ENCODE measurements at places on chromosomes 5 and 9.

- no peak for DNase-seq
These were observed 11.0 kb downstream of the NAIP start for GRCh38 chr5:71014176-71014575.

GRCh38 chr5:150422075-150422474 is 9.4 kb upstream of the CD74 start:
- DNase-seq, result no peak

- no peak for DNase-seq
These were observed 180.5 kb upstream of the ZNF462 start for GRCh38 chr9:106682420-106682819.

- DNase-seq, result no peak
These were observed 84.8 kb upstream of the PAM start for GRCh38 chr5:102670224-102670836.

GRCh38 chr9:114488398-114489129 is 16.7 kb downstream of the WHRN start:
- no peak for DNase-seq

- DNase-seq, result no peak
These were observed 44.7 kb upstream of the OTP start for GRCh38 chr5:77683171-77683732.

GRCh38 chr9:36332006-36332405 is 68.1 kb downstream of the RNF38 start:
- DNase-seq, result no peak

DNA sequence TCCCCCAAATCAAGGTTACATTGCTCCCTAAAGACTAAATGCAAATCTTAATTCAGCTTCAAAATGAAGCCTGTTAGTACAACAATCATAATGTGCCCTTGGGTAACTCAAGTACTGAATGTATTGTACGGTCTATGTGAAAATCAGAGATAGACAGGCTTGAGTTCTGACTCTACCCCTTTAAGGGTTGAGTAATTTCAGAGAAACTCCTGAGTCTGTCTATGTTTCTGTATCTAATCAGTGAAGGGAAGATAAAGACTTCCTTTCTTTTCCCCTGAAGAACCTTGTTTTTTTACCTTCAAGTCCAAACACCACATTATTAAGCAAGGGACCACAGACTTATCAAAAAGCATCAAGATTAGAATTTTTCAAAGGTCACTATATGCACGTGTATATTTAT is 108.2 kb downstream of the MPDZ start:
- DNase-seq, result no peak

DNA sequence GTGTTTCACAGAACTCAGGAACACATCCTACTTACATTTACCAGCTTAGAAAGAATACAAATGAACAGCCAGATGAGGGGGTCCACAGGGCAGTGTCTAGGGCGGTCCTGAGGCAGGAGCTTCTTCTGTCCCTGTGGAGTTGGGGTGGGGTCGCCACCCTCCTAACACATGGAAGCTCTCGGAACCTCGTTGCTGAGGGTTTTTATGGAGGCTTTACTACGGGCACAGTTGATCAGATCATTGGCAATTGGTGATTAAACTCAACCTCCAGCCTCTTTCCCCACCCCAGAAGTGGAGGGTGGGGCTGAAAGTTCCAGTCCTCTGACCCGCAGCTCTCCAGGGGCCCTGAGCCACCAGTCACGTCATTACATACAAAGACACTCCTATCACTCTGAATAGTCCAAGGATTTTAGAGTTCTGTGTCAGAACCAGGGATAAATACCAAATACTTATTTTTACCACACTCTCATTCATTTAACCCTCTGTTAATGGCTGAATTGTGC is 156.9 kb downstream of the COL23A1 start:
- no peak for DNase-seq

DNA sequence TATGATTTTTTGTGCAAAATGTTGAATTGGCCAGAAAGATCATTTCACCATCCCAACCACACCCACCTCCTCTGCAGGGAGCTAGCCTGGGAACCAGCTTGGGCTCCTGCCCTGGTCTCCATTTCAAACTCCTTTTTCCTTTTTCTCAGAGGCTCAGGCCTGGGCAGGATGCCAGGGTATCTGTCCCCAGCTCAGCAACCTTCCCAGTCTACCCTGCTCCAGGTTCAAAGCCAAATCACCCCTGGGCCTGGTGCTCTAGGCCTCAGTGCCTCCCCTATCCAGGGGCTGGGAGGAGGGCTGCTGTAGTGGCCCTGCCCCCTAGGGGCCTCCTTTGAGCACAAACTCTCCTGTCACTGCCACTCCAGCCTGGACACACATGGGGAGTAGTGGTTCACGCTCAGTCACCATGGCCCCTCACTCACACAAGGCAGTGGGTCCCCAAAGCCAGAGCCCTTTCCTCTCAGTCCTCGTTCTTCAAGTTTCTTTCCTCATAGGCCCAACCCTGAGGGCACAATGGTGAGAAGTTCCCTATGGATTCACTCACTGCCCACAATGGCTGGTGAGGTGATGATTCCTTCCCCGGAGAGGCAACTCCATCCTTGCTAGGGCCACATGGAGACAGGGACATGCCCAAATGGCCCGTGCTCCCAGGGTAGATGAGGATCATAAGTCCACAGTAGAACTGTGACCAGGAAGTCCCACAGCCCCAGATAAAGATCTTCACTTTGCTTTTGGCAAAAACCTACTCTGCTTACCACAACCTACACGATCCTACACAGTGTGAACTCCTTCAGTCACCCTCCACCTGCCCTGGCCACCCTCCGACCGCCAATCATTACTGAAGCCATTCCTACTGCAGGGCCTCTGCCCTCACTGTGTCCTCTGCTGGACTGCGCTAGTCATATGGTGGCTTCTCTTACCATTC is 1.6 kb upstream of the ST6GALNAC4 start:
- no peak for DNase-seq

- DNase-seq, result no peak
These were observed 35.1 kb upstream of the ORM1 start for GRCh38 chr9:114287763-114288192.

DNA sequence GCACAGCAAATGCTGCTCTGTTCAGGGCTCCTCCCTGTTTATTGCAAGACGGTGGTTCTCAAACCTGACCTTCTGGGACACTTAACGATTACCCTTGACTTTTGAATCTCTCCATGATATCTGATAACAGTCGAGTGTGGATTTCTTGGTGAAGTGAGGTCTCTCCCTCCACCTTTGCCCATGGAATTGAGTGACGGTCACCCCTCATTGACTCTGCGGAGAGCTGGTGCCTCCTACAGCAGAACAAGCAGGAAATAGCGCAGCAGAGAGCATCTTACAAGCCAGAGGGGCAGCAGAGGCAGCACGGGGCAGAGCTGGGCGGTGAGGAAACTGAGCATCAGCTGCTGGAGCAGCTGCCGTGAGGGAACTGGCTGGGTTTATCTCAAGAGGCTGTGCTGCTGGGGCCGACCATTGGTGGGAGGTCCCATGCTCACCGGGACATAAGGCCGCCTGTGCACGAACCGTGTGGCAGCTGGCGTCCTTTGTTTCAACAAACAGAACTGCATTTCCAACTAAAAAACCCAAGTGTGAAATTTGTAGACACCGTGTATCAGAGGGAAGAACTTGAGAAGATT is 189.8 kb downstream of the MTRR start:
- DNase-seq, result no peak

DNA sequence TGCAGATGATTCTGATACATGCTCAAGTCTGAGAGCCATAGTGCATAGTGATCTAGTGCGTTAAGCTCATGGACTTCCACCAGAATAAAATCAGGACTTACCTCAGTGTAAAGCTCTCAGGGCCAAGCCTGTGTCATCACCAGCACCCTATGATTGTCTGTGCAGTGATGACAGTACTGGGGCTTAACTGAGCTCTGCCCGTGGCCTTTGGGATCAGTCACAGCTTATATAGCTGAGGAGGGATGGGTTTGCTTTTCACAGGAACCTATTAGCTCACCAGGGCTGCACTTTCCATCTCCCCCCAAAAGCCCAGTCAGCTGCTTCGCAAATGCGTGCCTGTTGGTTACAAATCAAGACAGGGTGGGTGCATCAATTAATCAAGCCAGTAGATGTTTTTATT is 246.9 kb downstream of the NR3C1 start:
- DNase-seq, result no peak

- DNase-seq, result no peak
These were observed 226.4 kb downstream of the DCP2 start for GRCh38 chr5:113202746-113203716.

- DNase-seq, result no peak
These were observed 32.2 kb upstream of the TNFAIP8 start for GRCh38 chr5:119323601-119324000.

- DNase-seq, result no peak
These were observed 123.1 kb downstream of the LIFR start for GRCh38 chr5:38433160-38433861.

GRCh38 chr5:57036761-57037160 is 84.8 kb upstream of the MIER3 start:
- no peak for DNase-seq

DNA sequence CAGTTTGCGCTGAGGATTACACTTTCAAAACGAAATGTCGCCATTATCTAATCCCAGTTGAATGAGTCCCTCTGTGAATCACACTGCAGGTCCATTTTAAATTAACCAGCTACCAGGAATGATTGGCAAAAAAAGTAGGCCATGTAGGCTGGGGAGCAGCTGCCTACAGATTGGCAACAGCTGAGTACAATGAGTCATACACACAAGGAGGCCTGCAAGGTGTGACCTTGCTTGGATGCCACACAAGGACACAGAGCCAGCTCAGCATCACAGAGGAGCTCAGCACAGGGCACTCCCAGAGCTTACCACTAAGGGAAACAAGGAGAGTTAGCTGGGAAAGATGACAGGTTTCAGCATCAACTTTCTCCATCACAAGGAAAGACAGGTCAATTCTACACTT is 12.9 kb downstream of the HAVCR1 start:
- no peak for DNase-seq

GRCh38 chr5:56346741-56347535 is 113.8 kb upstream of the ANKRD55 start:
- DNase-seq, result no peak

DNA sequence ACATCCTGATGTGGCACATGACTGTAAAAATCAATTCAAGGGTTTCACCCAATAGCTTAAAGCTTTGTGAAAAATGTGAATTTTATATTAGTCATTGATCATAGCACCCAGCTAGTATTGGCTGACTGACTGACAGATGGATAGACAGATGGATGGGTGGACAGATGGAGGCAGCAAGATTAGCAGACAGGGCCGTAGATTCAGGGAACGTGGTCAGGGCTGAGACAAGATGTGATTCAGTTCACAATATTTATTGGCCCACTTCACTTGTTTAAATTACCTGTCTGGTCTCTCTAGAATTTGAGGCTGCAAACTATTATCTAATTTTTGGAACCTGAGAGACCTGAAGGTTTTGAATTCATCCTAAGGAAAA is 12.0 kb upstream of the PCSK5 start:
- no peak for DNase-seq

DNA sequence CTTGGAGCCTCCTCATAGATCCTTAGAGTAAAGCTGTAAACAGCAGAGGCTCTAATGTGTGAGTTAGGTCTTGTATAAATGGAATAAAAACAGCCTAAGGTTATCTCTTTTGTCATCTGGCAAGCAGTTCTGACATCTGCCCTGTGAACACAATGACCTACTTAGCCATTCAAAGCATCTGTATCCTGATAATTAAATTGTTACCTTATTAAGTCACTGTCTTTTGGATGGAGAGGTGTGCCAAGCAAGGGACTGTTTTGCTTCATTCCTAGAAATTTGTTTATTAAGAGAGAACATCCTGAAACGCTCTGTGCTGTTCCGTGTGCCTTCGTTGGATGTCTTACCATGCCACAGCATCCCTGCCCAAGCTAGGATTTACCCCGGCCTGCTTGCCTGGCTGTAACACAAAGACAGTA is 1.5 kb downstream of the LSM11 start:
- DNase-seq, result no peak

- no peak for DNase-seq
These were observed 26.1 kb downstream of the SMIM32 start for GRCh38 chr5:136166909-136167308.

GRCh38 chr9:132005899-132006298 is 73.8 kb downstream of the MED27 start:
- no peak for DNase-seq

DNA sequence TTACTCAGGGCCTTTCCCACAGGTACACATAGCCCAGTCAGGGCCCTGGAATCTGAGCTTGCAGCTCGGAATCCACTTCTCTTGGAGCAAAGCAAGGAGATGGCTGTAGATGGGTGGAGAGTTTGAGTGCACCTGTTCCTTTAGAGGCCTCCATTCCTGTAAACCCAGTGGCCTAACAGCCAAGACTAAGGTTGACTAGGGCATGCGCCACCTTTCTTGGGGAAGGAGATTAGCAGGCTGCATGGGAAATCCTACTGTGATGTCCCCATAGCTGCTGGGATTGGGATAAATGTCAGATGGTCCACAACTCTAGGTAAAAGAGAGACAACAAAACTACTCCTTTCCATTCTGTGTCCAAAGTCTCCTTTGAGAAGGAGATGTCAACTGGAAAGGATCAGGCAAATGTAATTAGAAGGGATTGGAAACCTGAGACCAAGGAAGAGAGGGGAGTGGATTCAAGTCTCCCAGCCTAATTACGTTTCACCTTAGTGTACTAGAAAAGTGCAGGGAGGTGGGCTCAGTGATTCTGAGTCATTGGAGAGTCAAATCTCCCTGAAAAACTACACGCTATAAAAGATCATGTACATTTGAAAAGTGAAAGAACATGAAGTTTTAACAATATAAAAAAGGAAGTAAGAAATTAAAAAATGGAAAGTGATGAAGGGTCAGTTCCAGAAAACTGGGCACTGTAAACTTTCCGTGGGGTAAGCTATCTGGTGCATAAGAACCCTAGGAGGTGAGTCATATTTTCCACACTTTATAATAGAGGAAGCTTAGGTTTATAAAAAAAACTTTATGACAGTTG is 104.2 kb downstream of the SEC61B start:
- DNase-seq, result no peak

DNA sequence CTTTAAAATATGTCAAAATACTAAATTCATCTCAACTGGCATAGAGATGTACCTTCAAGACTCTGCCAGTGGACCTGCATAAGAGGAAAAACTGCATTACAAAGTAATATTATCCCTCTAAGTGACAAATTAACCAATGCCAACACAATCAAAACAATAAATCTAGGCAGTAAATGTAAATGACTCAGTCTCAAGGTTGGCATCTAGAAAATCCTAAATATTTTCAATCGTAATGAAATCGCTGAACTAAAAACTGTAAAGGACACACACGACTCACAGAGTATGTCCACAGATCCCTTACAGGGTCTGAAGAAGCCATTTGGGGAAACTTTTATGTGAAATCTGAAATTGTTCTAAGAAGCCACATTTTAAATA is 31.2 kb downstream of the ERMP1 start:
- no peak for DNase-seq

DNA sequence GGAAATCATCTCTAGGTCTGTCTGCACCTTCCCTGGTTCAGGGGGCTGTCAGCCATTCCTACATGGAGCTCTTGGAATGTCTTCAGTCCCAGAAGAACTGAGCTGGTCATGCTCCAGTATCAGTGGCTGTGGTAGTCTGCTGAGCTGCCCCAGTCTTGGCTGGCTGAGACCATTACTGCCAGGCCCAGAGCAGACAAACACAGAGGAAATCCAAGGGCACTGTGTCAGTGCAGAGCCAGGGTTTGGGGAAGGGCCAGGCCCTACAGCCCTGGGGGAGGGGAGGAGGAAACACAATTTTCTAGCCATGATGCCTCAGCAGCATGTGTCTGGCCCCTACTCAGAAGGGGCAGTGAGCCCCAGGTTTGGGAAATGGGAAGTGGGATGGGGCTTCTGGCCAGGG is 58.4 kb downstream of the ARHGEF37 start:
- no peak for DNase-seq

All from central memory CD4-positive, alpha-beta T cell (primary cell).